ENCODE measurements at places on chromosomes 7 and 10.
A peak's percentile ranks its signal among the peaks of the same experiment; 100 is the strongest.

- DNase-seq = no peak
Measured at GRCh38 chr7:8590791-8591190, 157.4 kb downstream of the NXPH1 start.

GRCh38 chr7:92641921-92642511, 51.8 kb upstream of the FAM133B start:
- no peak for DNase-seq

DNA sequence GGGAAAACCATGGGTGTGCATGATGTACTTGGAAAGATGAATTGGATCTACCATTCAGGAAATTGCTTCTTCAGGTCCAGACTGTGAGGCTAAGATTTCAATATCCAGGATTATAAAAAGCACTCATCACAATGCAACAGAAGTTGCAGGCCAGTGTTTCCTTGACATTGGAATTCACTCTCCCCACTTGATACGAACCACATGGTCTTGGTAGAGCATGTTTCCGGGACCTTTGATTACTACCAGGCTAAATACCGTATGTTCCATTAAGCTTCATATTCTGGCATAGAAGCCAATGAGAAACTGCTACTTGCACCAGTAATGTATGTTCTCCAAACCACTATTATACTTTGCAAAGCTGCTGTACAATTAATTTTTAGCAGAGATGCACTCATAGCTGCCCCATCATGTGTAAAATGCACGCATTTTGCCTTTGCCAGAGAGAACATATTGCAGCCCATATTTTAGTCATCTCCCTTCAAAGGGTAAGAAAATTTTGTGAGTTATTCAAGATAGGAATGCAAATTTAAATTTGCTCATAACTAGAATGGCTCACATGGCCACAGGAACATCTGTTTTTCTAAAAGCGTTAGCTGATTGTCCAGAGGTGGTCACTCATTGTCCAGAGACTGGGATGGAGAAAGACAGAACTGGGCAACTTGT, 8.1 kb downstream of the FRMD4A start:
- DNase-seq = no peak

- DNase-seq = no peak
Measured at GRCh38 chr10:13000431-13000830, 1.1 kb downstream of the CCDC3 start.

DNA sequence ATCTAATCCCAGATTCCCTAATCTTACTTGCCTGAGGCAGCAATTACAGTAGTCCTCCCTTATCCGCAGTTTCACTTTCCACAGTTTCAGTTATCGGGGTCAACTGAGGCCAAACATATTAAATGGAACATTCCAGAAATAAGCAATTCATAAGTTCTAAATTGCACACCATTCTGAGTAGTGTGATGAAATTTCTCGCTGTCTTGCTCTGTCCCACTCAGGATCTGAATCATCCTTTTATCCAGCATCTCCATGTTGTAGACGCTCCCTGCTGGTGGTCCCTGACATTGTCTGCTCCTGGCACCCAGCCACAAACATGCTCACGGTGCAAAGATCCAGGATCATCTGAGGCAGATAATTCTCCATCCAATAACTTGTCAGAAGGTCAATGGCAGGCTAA, 128.7 kb upstream of the CXCL12 start:
- DNase-seq = no peak

DNA sequence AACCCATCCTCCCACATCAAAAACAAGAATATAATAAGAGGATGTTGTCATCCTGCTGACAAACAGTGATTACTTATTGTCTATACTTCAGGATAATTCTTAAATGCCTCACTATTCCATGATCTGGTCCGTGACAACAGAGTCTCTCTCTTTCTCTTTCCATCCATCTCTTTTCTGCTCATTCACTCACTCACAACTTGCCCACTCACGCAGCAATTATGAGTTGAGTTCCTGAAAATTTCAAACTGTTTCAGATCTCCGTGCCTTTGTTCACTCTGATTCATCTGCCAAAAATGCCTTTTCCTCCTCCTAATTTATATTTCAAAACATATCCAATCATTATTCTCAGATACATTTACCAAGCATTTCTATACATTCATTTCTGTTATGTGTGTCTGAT, 1.4 kb downstream of the OR6B1 start:
- no peak for DNase-seq

DNA sequence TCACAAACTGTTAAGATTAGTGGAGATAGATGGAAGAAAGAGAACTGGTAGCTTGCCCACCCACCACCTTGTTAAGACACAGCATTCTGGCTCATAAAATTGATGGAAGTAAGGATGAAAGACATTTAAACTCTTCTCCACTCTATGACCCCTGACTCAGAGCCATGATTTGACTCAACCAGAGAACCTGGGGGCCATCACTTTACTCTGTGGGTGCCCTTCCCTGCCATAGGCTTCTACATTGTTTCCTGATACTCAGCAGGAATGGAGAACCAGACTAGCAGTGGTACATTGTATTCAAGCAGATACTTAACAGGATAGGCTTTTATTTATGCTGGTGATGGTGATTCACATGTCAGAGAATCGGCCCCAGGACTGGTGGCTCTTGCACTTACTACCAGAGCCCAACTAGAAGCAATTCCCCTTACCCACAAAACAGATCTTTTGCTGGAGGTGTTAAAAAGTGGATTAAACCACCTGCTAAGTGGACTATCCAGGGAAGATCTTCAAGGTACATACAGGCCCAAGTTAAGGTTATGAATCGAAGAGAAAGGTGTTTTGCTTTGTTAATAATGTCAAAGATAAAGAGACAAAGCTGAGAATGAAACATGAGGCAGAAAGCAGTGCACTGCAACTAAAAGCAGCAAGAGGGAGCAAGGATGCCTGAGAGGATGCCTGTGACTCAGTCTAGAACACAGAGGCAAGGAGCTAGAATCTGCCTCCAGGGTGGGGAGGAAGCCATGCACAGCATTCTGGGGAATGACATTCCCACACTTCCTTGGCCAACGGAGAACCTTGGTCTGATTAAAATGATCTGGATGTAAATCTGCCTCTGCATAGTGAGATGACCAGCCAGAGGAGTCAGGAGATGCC, 36.0 kb upstream of the GLI3 start:
- no peak for DNase-seq

DNA sequence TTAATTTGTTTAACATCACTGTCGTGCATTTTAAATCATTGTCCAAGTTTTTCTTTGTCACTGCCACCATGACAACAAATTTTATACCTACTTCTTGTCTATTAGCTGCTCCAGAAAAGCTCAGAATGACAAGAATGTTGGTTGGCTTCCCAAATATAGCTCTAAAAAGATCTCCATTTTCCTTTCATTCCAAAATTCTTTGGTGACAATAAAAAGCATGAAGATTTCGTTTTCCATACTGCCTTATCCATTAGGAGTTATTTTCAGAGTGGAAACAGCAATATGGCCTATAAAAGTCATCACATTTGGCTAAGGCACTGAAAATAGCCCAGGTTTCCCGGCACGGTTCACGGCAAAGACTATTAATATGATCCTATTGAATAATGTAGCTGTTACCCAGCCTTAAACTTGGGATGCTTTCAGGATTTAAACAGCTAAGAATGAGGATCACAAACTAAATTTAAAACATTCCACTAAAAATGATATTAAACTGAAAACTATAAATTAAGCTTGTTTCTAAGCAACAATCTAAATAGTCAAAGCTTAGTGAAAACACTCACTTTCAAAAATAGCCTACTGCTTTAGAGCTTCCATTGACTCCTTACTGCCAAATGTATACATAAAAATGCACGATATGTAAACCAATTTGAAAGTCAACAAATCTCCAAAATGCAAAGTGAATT, 2.7 kb downstream of the CTTNBP2 start:
- no peak for DNase-seq

DNA sequence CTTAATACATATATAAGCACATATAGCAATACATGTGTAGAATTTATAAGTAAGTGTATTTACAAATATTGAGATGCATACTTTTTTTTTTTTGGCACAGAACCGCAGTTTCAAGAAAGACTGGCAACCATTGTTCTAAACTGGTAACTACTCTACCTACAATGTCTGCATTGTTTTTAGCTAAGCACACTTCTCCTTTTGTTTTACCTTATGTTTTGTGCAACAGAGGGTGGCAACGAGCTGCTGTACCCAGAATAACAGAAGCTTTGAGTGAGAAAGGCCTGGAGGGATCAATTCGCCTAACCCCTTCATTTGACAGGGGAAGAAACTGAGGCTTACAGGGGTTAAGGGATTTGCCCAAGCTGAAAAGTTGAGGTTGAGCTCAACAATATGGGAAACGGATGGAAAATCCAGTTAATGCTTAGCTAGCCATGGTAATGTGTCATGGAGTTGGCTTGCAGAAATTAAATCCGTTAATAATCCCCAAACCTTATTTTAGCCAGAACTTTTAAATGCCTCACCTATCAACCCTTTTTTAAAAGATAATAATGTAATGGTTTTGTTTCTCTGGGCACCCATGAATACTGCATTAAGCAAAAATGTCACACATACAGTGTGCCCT, 25.5 kb downstream of the FZD1 start:
- DNase-seq = no peak

- no peak for DNase-seq
Measured at GRCh38 chr10:102451105-102451969, at the start of gene C10orf95. Gene C10orf95 (minus strand): TSS chr10:102451543. CDS start chr10:102451093, 450 bp downstream.

DNA sequence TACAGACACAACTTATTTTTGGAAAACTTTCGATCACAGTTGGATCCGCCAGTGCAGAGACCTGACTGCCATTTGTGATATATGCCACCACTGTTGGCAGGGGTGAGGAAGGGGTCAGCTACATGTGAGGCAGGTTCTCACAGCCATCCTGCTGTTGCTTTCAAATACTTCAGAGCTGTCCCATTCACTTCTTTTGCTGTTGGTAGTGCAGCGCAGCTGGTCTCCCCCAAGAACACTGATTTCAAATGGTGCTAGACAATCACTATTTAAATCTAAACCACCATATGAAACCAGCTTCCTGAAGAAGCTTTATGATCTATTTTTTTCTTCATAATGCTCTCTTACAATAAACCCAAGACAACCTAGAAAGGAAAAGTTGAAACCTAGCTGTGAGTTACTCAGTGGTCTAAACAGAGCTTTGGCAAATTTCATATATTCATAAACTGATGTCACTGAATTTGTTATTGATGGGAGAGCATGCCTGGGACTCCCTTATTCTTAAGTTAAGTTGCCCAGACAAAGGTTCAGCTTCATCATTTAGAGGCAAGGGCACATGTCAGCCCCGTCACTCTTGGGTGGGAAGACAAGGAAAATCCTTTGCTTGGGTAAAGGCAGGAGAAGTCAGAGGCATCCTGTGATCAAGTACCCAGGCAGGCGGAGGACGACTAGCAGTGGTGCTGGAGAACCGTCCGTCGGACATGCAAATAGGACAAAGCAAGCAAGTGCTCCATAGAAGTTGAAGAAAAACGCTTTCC, 143.4 kb upstream of the KLF14 start:
- DNase-seq = no peak

DNA sequence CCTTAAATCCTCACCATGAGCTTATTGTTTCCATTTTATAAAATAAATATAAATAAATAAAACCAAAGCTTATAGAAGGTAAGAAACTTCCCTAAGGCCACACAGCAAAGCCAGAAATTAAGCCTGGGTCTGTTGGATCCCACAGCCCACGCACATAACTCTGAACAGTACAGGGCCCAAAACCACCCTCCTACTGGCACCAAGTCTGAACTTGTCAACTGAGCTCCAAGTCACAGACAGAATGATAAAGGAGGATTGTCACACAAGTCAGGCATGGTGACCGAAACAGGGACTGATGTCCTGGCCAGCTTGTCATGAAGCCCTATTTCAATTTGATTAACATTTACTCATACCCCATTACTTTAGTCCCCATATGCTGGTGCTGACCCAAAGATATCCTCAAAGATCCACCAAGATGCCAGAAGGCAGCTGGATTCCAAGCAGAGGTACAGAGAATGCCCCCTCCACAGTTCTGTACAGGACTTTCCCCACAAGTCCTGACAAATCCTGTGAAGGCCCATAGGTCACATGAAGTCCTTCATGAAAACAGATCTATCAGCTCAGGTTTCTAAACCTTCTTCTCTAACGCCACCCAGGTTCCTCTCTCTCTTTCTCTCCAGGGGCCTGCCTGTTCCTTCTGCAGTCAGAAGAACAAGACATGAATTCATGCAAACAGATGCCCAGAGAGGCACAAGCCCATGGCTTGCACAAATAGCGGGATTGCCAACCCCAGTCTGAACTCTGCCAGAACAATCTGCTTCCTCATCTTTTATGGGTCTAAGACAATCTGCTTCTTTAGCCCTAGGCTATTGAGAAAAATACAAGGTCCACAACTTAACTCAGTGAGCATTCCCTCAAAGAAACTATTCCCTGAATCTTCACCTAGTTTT, 60.9 kb downstream of the GLI3 start:
- no peak for DNase-seq

- no peak for DNase-seq
Measured at GRCh38 chr7:76089865-76090475, 42.1 kb downstream of the MDH2 start.

- DNase-seq = no peak
Measured at GRCh38 chr7:155401884-155402283, 56.0 kb upstream of the EN2 start.

DNA sequence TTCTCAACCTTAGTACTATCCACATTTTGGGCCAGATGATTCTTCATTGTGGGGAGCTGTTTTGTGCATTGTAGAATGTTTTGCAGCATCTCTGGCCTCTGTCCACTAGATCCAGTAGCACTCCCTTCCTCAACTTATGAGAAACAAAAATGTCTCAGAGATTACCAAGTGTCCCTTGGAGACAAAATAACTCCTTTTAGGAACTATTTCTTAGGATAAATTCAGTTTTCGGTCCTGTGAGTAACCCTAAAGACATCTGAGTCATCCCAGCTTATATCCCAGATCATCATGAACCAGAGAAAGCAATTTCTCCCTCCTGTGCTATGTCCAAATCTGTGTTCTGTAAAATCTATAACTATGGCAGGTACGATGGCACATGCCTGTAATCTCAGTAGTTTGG, 266.6 kb upstream of the PHYHIPL start:
- no peak for DNase-seq

DNA sequence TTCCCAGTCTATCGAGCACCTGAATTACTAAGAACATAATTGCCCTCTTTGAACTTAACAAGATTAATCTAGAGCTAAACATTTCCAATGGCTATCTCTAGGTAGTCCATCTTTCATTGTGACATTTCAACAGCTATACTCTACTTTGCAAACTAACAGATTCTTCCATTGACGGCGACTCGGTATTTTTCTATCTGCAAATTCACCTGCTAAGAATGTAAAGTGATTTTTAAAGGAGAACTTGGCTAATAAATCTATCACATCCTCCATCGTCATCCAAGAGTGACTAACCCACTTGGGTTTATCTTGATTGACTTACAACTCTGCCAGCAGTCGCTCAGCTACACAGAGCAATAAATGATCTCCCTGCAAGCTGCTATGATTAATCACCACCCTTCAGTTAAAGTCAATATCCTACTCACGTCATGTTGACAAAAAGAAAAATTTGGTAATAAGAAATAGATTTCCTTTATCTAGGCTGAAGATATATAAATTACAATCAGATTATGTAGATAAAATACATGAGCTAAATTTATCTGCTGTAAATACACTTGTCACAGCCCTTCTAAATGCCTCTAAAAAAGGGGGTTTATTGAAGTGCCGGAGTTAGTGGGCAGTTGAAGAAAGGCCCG, 99.5 kb downstream of the SFMBT2 start:
- no peak for DNase-seq

GRCh38 chr10:72334825-72335393, 19.8 kb downstream of the DNAJB12 start:
- peak; percentile 62 for DNase-seq
